ENCODE measurements at places on chromosomes 7 and 10.

DNA sequence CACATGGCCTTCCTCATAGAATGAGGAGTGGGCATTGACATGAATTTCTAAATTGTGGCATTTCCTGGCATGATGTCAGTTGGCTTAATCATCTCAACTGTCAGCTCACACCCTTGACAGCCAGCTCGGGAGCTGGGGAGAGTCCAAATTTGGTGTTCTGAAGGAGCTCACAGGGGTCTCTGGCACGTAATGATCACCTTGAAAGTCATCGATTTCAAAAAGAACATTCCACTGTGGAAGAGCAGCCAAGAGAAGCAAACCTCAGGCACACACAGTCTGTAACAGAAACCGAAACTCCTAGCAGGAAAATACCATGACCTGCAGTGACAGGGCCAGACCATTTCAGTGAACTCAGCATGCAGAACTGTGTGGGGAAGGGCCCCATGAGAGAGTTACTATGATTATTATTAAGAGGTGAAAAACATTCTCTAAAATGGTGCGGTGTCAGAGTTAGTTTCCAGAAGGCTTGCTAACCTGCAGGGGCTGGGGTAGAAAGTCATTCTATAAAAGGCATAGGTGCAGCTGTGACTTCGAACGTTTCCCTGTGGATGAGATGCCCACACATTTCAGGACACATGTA, 26.4 kb upstream of the KLF6 start:
- DNase-seq, result peak; percentile 76

- DNase-seq, result no peak
These were observed 58.6 kb downstream of the PDGFA start for GRCh38 chr7:461117-461452.

- DNase-seq, result no peak
These were observed 367 bp upstream of the AVL9 start for GRCh38 chr7:32494946-32495297.

GRCh38 chr7:5557920-5558401, 134.3 kb upstream of the TNRC18 start:
- no peak for DNase-seq

- no peak for DNase-seq
These were observed 55.0 kb downstream of the PIK3AP1 start for GRCh38 chr10:96665306-96665705.

DNA sequence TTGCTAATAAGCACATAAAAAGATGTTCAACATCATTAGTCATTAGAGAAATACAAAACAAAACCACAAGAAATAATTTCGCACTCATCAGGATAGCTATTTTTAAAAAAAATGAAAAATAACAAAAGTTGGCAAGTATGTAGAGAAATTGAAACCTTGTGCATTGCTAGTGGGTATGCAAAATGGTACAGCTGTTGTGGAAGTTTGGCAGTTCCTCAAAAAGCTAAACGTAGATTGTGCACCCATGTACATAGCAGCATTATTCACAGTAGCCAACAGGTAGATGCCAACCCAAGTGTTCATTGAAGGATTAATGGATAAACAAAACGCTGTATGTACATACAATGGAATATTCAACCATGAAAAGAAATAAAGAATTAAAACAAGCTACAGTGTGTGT, 35.3 kb upstream of the STARD3NL start:
- DNase-seq, result no peak

- DNase-seq, result no peak
These were observed 44.5 kb downstream of the PODXL start for GRCh38 chr7:131511774-131512535.

DNA sequence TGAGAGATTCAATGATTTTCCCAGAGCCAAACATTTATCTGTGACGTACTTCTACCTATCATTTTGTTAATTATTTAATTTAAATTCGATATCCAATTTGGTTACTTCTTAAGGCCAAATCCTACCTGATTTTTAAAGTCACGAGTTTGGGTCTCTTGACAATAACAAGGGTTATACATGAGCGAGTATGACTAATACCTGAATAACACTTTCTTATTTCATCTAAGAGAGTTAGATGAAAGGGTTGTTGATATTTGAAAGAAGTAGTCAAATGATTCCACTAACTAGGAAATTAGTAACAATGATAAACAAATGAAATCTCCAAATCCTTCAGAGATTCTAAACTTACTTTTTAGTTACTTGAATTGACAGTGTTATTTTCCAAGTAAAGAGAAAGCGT, 1086.9 kb downstream of the XPNPEP1 start:
- DNase-seq, result no peak

- no peak for DNase-seq
These were observed 21.7 kb downstream of the PLAU start for GRCh38 chr10:73932620-73933112.

DNA sequence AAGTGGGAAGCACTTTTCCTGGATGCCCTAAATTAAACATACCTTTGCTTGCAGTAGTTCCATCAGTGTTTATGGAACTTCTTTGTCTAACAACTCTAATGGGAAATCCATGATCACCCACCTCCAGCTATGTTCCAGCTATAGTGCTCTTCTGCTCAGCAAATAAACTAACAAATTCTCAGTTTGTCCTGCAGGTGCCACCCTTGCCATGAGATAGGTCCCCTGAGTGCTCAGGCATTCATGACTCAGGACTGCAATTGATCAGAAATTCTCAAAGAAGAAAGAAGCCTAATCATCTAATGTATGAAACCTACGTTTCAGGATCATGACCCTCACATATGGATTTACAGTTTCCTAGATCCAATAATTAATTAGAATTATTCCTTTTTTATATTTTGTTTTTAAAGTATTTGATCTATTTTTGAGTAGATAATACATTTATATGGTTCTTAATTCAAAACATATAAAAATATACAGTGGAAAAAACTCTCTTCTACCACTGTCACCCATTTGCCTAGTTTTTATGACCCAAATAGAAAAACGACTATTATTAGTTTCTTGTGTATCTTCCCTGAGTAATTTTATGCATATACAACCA, 48.7 kb upstream of the DYNC1I1 start:
- peak; percentile 2 for DNase-seq

DNA sequence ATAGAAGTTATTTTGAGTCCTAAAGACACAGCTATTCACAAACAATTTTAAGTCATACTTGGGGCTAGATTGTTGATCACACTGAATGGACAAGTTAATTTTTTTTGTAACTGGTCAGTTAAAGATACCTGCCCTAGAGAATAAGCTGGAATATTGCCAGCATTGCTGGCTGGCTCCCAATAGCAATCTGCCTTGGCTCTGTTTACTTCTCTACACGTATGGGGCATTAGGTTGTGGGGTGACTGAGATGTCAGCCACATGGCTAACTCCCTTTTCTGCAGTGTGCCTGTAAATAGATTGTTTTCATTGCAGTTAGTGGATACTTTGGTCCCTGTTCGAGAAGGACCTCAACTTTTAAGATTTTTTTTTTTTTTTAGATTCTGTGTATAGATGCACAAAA, 128.2 kb downstream of the SEMA3E start:
- no peak for DNase-seq

DNA sequence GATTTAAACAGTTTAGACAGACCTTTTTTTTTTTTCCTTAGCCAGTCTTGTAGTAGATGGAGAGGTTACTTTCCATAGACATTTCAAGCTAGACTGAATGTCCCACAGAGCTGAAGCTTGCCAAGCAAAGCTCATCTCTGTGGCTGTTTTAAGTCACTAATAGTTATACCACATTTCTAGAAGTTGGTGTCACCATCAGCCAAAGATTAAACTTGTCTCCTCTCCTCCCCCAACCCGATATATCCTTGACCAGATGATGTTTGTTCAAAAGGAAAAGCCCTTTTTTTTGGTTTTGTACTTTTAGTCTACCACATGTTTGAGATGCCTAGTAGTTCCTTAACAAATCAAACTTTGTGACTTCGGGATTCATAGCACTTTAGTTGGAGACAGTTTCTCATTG, 66.1 kb downstream of the ADD3 start:
- no peak for DNase-seq

DNA sequence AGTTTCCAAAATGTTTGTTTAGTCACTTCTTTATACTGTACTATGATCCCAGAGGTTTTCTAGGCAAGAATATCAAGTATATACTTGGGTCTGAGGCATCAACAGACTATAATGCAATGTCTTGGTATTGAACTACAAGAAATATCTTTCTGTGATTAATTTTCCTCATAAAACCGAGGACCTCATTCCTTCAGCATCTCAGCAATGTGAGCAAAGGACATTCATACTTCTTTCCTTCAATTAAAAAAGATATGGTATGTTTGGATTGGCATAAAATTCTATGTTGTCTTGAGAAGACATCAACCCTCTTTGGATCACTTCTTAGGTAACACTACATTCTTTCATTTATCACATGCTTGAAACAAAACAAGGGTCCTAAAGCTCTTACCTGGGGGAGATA, 524.5 kb downstream of the PHTF2 start:
- DNase-seq, result no peak

DNA sequence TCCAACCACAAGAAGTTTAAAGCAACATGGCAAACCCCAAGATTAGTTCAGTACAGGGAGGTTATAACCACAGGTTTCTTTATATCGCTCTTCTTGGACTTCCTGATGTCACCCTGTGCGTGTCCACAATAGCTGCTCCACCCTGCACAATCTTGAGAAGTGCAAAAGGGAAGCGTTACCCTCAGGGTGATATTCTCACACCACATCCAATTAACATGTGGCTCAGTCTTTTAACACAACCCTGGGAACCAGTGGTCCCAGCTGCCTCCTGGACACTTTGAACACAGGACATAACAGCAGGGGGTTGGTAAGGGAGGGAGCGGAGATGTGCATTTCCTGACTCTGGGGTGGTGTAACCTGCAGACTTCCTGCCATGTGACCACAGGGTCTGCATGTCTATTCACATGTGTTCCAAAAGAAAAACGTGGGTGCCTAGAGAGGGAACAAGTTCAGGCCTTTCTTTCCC, 64.6 kb downstream of the GSAP start:
- DNase-seq, result peak; percentile 44

- no peak for DNase-seq
These were observed 328.2 kb downstream of the GLRX3 start for GRCh38 chr10:130464426-130464825.

DNA sequence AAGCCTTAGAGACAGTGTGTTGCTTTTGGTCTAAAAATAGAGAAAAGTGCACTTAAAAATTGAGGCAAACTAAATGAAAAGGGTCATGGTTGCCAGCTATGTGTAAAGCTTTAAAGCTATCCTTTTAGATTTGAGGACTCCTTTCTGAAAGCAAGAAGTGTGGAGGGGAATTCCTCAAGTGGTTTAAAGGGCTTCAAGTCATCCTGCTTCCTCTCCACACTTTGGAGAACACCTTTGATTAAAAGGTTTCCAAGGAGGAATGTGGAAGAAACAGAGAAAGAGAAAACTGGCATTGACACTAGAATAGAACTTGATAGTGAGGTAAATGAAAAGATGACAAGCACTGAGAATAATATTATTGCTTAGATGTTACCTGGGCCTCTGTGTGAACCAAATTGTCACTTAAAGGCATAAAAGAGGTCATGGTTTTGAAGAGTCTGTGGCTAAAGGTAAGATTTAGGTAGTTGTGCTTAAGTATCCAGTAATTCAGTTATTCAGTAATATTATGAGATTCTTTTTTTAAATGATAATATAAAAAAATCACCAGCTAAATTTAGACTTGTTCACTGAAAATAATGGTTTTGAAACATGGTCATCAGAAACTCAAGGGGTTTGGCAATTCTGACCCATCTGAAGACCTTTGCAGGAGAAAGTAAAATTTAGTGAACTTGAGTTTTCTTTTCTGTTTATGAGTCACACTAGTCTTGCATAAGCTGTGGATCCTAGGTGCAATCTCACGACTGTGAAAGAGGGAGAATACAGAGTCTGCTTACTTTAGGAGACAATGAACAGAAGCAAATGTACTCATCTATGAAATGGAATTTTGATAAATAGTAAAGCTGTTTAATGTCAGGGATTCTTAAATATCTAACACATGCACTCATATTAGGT, 466.0 kb downstream of the KIF20B start:
- DNase-seq, result no peak

GRCh38 chr10:35335133-35336083, 901 bp upstream of the CCNY start:
- peak; percentile 39 for DNase-seq
